ENCODE measurements at places on chromosomes 1 and 21.

GRCh38 chr1:202664083-202664482 is 46.2 kb downstream of the SYT2 start:
- no peaks in the 10 kb centered on the region for H3K4me1 ChIP-seq
- H3K27me3 ChIP-seq, result peaks cover 63% of the 10 kb centered on the region
- H3K36me3 ChIP-seq, result no peaks in the 10 kb centered on the region
- H3K4me3 ChIP-seq, result no peak overlapping the region

GRCh38 chr1:15224974-15225373 is 22.0 kb upstream of the FHAD1 start:
- no peak for DNase-seq
- no peaks in the 10 kb centered on the region for H3K27me3 ChIP-seq
- no peak overlapping the region for H3K4me3 ChIP-seq
- H3K4me1 ChIP-seq, result no peaks in the 10 kb centered on the region
- no peak overlapping the region for H3K27ac ChIP-seq

- H3K36me3 ChIP-seq, result no peaks in the 10 kb centered on the region
- no peak overlapping the region for H3K4me3 ChIP-seq
- no peak overlapping the region for H3K27ac ChIP-seq
Observed at GRCh38 chr1:185560760-185561159, 173.4 kb upstream of the HMCN1 start.

GRCh38 chr1:52759908-52760307 is 33.7 kb downstream of the ZYG11B start:
- no peaks in the 10 kb centered on the region for H3K4me1 ChIP-seq
- H3K36me3 ChIP-seq, result peaks cover 17% of the 10 kb centered on the region
- no peak for DNase-seq
- H3K4me3 ChIP-seq, result no peak overlapping the region
- no peak overlapping the region for H3K27ac ChIP-seq
- H3K27me3 ChIP-seq, result no peaks in the 10 kb centered on the region

DNA sequence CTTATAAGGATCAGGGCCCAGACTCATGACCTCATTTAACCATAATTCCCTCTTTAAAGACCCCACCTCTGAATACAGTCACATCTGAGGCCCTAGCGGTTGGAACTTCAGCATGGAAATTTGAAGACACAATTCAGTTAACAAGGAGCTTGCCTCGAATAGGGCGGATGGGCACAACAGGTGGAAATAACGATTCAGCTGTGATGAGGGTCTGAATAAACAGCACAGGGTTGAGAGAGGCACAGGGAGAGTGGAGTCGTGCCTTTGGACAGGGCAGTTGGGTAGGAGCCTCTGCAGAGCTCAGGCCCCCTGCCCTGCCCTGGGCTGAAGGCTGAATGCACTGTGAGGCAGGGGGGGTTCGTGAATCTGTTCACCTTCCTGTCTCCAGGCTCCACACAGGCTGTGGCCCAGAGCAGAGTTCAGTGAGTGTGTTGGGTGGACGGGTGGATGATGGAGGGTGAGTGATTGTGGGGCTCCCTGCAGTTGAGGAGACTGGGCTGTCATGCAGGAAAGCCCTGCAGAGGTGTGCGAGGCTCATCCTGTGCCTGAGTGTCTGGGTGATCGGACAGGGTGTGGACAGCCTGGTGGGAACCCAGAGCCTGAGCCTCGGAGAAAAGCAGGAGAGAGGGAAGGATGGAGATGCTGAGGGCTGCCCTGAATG is 243.1 kb downstream of the FOXD2 start:
- no peak overlapping the region for H3K27ac ChIP-seq
- DNase-seq, result peak; percentile 2
- no peaks in the 10 kb centered on the region for H3K36me3 ChIP-seq

GRCh38 chr1:92483610-92484471 is 2.9 kb downstream of the GFI1 start:
- peak overlapping the region; percentile 38 for H3K4me3 ChIP-seq
- no peak overlapping the region for H3K27ac ChIP-seq
- H3K27me3 ChIP-seq, result peaks cover 83% of the 10 kb centered on the region

DNA sequence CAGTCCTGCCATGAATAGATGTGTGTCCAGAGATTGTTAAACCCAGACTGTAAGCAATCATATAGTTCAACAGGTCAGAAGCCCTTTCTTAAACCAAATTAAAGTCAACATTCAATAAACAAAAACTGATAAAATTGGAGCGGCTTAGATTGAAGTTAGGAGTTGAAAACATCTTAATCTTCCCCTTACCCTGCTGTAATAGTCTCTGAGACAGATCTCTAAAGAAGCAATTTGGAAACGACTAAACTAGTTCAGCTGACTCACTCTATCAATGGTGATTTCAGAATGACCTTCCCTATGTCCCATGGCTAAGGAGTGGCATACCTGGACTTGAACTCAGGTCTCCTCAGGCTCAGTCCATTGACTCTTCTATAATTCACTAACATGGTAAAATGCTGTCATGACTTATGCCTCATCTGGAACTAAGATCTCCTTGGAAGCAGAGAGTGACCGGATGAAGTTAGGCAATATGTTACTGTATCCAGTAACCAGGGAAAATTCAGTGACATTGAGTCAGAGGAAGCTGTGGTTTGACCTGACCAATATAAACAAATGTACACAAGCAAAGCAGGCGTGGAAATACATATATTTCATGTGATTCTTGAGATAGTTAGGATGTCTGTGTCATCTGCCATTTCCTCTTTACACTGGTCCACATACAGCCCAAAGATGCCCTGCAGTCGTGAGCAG is 30.1 kb downstream of the SGIP1 start:
- H3K27ac ChIP-seq, result peak overlapping the region; percentile 65
- DNase-seq, result no peak
- H3K4me3 ChIP-seq, result no peak overlapping the region
- peaks cover 12% of the 10 kb centered on the region for H3K4me1 ChIP-seq
- no peaks in the 10 kb centered on the region for H3K36me3 ChIP-seq

DNA sequence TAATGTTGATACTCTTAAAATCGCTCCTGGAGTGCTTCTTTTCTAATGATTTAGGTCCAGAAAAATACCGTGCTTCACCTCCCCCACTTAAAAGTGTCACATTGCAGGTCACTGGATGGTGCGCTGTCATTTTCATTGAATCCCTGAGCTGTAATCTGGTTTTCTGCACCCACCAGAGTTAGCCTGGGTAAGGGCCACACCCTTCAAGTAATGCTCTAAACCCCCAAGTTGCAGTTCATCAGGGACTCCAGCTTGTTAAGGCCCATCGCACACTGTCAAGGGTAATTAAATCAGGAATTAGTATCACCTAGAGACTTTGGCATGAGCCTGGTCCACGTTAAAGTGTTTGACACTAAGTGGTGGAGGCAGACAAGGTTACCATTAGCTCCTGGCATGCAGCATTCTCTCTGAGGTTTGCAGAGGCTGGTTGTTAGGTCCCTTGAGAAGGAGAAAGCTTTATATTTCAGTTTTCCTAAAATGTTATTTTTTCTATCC is 34.0 kb downstream of the ASTN1 start:
- no peaks in the 10 kb centered on the region for H3K27me3 ChIP-seq
- H3K4me3 ChIP-seq, result no peak overlapping the region
- H3K36me3 ChIP-seq, result no peaks in the 10 kb centered on the region

DNA sequence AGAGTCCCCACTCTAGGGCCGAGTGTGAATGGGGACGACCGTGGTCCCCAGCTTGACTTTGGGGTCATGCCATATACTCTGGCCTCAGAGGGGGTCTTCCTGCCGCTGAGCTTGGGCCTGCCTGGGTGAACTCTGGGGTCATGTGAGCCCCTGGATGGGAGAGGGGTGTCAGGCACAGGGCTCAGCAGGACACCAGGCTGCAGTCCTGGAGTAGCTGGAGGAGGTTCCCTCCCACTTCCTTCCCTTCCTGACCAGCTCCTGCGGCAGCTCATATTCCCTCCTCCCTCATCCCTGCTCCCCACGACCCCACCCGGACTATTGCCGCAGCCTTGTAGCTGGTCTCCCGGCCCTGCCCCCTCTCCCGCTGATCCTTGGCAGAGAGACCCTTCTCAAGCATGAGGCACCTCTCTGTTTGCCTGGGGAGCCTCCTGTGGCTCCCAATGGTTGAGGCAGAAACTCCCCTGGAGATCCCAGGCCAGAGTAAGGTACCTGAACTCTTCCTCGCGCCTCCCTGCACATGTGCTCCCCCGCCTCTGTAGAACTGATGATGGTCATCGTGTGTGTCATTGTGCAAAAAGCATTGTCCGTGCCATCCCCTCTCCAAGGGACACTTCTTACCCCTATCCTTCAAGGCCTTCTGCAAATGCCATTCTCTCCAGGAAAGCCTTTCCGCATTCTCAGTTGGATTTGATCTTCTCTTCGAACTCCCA is 1.8 kb downstream of the TNFRSF1B start:
- H3K4me3 ChIP-seq, result peak overlapping the region; percentile 72
- no peaks in the 10 kb centered on the region for H3K36me3 ChIP-seq
- H3K27ac ChIP-seq, result no peak overlapping the region
- H3K27me3 ChIP-seq, result peaks cover 34% of the 10 kb centered on the region
- H3K4me1 ChIP-seq, result peaks cover 14% of the 10 kb centered on the region
- DNase-seq, result no peak

GRCh38 chr1:210571356-210572284 is 242.9 kb downstream of the HHAT start:
- no peak overlapping the region for H3K27ac ChIP-seq
- no peaks in the 10 kb centered on the region for H3K4me1 ChIP-seq
- H3K4me3 ChIP-seq, result no peak overlapping the region
- no peaks in the 10 kb centered on the region for H3K36me3 ChIP-seq

- no peaks in the 10 kb centered on the region for H3K27me3 ChIP-seq
- no peak overlapping the region for H3K27ac ChIP-seq
- DNase-seq, result no peak
- no peaks in the 10 kb centered on the region for H3K36me3 ChIP-seq
Observed at GRCh38 chr21:32140151-32140550, 138.7 kb downstream of the MIS18A start.

DNA sequence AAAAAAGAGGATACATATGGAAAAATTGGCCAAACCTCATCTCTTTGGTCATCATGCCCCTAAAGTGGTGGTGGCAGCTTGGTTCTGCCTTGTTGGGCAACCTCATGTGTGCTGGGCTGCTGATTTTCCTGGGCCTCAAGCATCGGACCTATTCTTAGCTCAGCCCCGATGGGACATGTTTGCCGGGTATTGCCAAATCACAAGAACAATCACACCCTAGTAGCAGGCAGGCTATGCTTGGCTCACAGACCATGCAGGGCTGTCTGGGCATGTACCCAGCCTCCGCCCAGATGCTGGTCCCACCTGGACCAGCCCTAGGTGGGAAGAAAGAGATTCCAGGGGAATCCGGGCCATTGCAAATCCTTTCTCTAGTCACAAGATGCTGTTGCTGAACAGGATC is 189.4 kb upstream of the FGGY start:
- H3K4me3 ChIP-seq, result no peak overlapping the region
- DNase-seq, result peak; percentile 93
- H3K4me1 ChIP-seq, result no peaks in the 10 kb centered on the region
- H3K27me3 ChIP-seq, result no peaks in the 10 kb centered on the region
- no peaks in the 10 kb centered on the region for H3K36me3 ChIP-seq

- H3K27me3 ChIP-seq, result no peaks in the 10 kb centered on the region
- peak overlapping the region; percentile 56 for H3K4me3 ChIP-seq
- no peak for DNase-seq
- peak overlapping the region; percentile 97 for H3K27ac ChIP-seq
- H3K36me3 ChIP-seq, result no peaks in the 10 kb centered on the region
Observed at GRCh38 chr1:31943546-31944184, 5.5 kb upstream of the PTP4A2 start.

GRCh38 chr1:236952246-236953003 is 51.8 kb downstream of the MT1HL1 start:
- no peaks in the 10 kb centered on the region for H3K36me3 ChIP-seq
- H3K4me1 ChIP-seq, result peaks cover 10% of the 10 kb centered on the region
- H3K27me3 ChIP-seq, result no peaks in the 10 kb centered on the region
- peak overlapping the region; percentile 18 for H3K4me3 ChIP-seq
- no peak for DNase-seq
- peak overlapping the region; percentile 69 for H3K27ac ChIP-seq

GRCh38 chr1:150563340-150564038 is 14.3 kb downstream of the ADAMTSL4 start:
- peaks cover 83% of the 10 kb centered on the region for H3K4me1 ChIP-seq
- peak overlapping the region; percentile 0 for H3K4me3 ChIP-seq
- H3K27ac ChIP-seq, result peak overlapping the region; percentile 99
- H3K36me3 ChIP-seq, result no peaks in the 10 kb centered on the region
- peak; percentile 57 for DNase-seq

- DNase-seq, result peak; percentile 69
- H3K27me3 ChIP-seq, result no peaks in the 10 kb centered on the region
- no peak overlapping the region for H3K4me3 ChIP-seq
- H3K36me3 ChIP-seq, result no peaks in the 10 kb centered on the region
- no peaks in the 10 kb centered on the region for H3K4me1 ChIP-seq
- peak overlapping the region; percentile 21 for H3K27ac ChIP-seq
Observed at GRCh38 chr1:22814176-22815042, 103.8 kb downstream of the EPHB2 start.

- DNase-seq, result no peak
- H3K4me3 ChIP-seq, result no peak overlapping the region
- H3K4me1 ChIP-seq, result no peaks in the 10 kb centered on the region
- H3K27me3 ChIP-seq, result no peaks in the 10 kb centered on the region
- H3K27ac ChIP-seq, result no peak overlapping the region
- no peaks in the 10 kb centered on the region for H3K36me3 ChIP-seq
Observed at GRCh38 chr1:219049501-219049900, 124.2 kb upstream of the LYPLAL1 start.

GRCh38 chr1:102919659-102920058 is 188.7 kb downstream of the COL11A1 start:
- no peak overlapping the region for H3K27ac ChIP-seq
- no peaks in the 10 kb centered on the region for H3K36me3 ChIP-seq
- H3K27me3 ChIP-seq, result no peaks in the 10 kb centered on the region
- no peaks in the 10 kb centered on the region for H3K4me1 ChIP-seq

DNA sequence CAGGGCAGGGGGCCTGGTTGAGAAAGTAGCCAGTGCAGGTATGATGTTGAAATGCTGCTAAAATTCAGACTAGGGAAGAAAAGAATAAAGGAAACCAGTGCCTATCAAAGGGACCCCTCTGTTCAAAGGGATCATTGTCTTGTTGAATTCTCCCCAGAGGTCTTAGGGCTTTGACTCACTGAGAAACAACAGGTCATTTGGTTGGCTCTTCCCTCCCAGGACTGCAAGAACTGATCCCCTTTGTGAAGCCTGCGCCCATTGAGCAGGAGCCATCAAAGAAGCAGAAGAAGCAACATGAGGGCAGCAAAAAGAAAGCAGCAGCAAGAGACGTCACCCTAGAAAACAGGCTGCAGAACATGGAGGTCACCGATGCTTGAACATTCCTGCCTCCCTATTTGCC is 11.8 kb upstream of the CELSR2 start:
- peaks cover 31% of the 10 kb centered on the region for H3K4me1 ChIP-seq
- no peaks in the 10 kb centered on the region for H3K27me3 ChIP-seq
- H3K27ac ChIP-seq, result no peak overlapping the region

- H3K27me3 ChIP-seq, result no peaks in the 10 kb centered on the region
- H3K4me3 ChIP-seq, result no peak overlapping the region
- H3K4me1 ChIP-seq, result peaks cover 18% of the 10 kb centered on the region
- peaks cover 4% of the 10 kb centered on the region for H3K36me3 ChIP-seq
- no peak overlapping the region for H3K27ac ChIP-seq
Observed at GRCh38 chr1:212438831-212439237, 6.1 kb downstream of the NENF start.

GRCh38 chr1:92754719-92755050 is 30.2 kb downstream of the EVI5 start:
- no peaks in the 10 kb centered on the region for H3K36me3 ChIP-seq
- no peak overlapping the region for H3K27ac ChIP-seq
- no peak overlapping the region for H3K4me3 ChIP-seq
- no peaks in the 10 kb centered on the region for H3K27me3 ChIP-seq
